ENCODE measurements at places on chromosomes 1 and 21.

GRCh38 chr1:12447307-12447706, 170.7 kb downstream of the DHRS3 start:
- DNase-seq = no peak

DNA sequence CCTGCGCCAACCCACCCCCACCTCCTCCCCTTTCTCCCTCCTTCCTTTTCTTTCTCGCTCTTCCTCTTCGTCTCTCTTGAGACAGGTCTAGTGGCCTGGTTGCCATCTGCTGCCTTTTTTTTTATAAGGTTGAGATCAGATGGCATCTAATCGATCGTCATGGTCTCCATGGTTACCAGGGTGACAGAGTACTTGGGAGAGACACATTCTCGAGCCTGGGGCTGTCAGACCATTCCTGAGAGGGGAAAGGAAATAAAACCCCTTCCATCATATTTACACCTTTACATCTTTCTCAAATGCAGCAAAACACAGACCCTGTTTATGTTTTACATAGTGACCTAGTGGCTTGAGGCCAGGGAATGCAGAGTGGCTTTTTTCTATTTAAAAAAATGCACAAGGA, 53.5 kb upstream of the SLC22A15 start:
- no peak for DNase-seq

- no peak for DNase-seq
Measured at GRCh38 chr21:39938086-39938625, 70.9 kb downstream of the PCP4 start.

DNA sequence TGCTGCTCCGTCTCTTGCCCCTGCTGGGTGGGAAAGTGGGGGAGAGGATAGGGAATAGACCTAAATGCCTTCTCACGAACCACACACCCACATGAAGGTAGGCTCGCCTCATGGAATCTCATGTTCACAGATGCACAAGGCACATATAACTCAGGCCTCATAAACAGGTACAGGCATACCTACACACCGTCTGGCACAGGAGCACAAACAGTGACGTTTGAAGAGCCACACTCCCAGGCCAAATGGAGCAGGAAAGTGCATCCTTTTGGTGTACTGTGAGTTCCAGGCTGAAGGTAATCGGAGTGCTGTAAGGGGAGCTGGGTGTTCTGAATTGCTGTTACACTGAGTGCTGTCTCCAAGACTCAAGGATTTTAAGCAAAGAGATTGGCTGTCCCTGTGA, 13.1 kb downstream of the UTP11 start:
- no peak for DNase-seq

DNA sequence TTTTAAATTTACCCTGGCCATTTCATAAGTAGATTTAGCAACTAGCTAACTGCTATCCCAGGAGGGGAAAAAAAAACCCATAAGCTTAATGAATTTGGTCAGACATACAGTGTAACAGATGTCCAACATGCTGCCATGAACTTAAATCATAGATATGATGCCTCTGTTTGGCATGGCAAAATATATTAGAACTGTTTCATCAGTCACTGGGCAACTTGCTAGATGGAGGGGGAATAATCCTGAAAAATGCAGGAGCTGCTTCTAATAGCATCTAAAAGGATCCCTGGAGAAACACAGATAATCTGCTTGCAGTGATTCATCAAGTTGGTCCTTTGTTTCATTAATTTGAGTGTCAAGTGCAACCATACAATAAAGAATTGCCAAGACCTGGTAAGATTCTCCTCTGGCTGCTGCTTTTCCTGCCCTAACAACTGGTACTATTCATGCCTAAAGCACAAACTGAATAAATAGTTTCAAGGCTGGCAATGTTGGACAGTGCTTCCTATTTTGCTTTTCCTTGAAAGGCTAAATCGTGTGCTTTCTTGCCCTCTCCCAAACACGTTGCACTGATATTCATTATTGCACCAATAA, 1.5 kb upstream of the ST6GALNAC5 start:
- DNase-seq = no peak

GRCh38 chr1:202159534-202160371, 649 bp downstream of the PTPN7 start:
- DNase-seq = peak; percentile 68

DNA sequence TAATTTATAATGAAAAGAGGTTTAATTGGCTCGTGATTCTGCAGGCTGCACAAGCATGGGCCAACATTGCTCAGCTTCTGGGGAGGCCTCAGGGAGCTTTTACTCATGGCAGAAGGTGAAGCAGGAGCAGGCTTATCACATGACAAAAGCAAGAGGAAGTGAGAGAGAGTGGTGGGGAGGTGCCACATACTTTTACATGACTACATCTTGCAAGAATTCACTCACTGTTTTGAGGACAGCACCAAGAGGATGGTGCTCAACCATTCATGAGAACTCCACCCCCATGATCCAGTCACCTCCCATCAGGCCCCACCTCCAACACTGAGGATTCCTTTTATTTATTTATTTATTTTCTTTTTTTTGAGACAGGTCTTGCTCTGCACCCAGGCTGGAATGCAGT, 5.5 kb upstream of the PLEKHM2 start:
- DNase-seq = no peak

DNA sequence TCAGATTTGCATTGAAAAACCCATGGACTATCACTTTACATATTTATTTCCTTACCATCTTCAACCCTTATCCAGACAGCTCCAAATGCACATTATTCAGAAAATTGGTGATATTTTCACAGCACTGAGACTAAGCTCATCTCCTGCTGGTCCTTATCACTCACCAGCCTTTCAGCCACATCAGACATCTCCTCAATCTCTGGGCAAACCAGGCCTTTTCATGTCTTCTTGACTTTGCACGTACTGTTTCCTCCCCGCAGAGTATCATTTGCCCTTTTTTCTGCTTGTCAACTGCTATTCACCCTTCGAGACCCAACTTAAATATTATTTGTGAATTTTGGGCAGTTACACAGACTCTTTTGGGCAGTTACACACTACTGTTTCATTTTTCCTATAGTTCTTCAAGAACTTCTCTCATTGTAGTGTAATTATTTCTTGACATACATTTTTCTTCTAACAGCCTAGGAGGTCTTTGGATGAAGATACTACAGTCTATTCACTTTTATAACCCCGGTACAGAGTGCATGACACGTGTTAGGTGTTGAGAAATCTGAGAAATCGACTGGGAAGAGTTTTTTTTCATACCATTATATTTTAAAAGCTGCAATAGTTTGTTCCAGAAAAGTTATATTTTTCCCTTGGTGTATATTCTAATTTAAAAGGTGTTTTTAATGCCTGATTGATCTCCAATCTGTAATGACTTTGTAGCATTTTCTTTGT, 98.0 kb downstream of the FGGY start:
- DNase-seq = no peak

DNA sequence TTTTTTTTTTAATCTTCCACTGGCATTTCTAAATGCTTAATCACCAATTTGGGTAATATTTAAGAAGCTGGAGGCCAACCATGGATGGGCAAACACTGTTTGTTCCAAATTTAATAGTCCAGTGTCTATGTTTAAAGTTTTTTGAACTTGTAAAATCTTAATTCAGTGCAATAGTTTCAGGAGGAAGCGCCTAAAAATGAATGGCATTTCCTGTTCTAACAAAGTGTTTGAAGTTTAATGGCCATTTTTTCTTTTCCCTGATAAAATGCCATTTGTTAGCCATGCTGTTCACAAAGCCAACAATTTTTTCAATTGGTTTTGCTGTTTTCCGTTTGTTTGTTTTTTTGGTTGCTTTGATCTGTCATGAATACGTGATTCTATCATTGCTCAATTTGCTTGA, 552.1 kb downstream of the LMO4 start:
- no peak for DNase-seq

- no peak for DNase-seq
Measured at GRCh38 chr1:9809100-9809510, 14.7 kb downstream of the CLSTN1 start.

GRCh38 chr1:5991381-5992025, 722 bp downstream of the NPHP4 start:
- DNase-seq = peak; percentile 39

GRCh38 chr1:31750858-31751510, 13.2 kb downstream of the ADGRB2 start:
- DNase-seq = peak; percentile 56

DNA sequence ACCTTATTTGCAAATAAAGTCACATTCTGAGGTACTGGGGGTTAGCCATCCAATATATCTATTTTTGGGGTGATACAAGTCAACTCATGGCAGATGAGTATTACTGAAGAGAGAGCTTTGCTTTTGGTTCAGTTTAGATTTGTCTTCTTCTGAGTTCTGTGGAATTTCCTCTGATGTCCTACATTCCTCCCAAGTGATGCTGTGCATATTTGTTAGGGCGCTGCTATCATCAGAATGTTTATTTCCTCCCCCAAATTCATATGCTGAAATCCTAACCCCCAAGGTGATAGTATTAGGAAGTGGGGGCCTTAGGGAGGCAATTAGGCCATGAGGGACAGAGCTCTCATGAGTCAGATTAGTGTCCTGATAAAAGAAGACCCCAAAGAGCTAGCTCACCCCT, 96.2 kb upstream of the WLS start:
- no peak for DNase-seq

GRCh38 chr1:211281320-211282022, 22.3 kb downstream of the RCOR3 start:
- DNase-seq = no peak

DNA sequence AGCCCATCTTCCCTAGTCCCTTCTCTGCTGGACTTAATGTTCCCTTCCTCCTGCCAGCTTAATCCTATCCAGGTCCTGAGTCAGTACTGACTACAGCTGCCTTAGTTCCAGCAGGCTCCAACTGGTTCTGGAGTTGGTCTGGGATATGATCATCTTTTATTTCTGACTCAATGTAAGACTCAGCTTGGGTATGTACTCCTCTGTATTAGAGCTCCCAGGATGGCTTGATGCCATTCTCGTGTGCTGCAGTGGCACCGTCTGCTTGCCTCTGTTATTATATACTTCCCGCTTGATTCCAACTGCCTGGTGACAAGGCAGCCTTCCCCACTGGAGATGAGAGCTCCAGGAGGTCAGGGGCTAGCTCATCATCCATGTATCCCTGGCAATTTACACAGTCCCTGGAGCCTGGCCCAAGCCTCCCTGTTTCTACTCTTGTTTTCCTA, 164.4 kb upstream of the DPT start:
- no peak for DNase-seq

GRCh38 chr21:17931080-17931479, 111.9 kb upstream of the C21orf91 start:
- peak; percentile 30 for DNase-seq

DNA sequence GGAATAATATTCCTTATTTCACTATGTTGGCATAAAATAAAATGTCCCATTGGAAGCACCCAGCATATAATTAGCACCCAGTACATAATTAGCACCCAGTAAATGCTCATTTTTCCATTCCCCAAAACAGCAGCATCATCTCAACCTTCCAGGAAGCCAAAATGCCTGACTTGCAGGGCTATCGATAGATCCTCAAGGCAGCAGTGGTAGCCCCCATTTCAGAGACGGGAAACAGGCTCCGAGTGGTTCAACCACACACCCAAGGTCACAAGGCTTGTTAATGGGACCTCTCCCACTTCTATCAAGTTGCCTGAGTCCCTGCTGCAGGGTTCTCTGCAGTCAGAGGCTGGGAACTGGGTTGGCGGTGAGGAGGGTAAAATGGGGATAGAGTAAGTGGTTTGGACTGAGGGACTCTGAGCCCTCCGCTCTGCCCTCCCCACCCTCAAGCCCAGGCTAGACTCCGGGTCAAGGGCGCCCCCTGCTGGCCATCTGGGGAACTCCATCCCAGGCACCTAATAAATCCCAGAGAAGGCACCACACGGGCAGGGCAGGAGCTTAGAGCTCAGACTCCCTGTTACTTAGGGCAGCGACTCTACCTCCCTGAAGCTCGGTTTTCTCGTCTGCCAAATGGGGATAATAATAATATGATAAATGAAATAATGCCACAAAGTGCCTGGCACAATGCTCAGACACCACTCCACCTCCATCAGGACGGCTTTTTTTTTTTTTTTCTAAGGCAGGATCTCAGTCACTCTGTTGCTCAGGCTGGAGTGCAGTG, 21.9 kb upstream of the LAPTM5 start:
- peak; percentile 91 for DNase-seq

GRCh38 chr1:78054559-78054958, 8.8 kb downstream of the GIPC2 start:
- DNase-seq = no peak

- no peak for DNase-seq
Measured at GRCh38 chr1:61081144-61081685, 1.1 kb upstream of the NFIA start.

GRCh38 chr1:240719953-240720700, 108.2 kb upstream of the GREM2 start:
- no peak for DNase-seq

- DNase-seq = no peak
Measured at GRCh38 chr1:106613861-106614260, 442.6 kb upstream of the PRMT6 start.

Measured in CD4-positive, alpha-beta T cell treated with Interleukin-21 for 1 hour (primary cell).